Activated CD4-positive, alpha-beta T cell treated with anti-CD3 and anti-CD28 coated beads for 48 hours (primary cell): ENCODE measurements at places on chromosomes 1 and 21.

DNA sequence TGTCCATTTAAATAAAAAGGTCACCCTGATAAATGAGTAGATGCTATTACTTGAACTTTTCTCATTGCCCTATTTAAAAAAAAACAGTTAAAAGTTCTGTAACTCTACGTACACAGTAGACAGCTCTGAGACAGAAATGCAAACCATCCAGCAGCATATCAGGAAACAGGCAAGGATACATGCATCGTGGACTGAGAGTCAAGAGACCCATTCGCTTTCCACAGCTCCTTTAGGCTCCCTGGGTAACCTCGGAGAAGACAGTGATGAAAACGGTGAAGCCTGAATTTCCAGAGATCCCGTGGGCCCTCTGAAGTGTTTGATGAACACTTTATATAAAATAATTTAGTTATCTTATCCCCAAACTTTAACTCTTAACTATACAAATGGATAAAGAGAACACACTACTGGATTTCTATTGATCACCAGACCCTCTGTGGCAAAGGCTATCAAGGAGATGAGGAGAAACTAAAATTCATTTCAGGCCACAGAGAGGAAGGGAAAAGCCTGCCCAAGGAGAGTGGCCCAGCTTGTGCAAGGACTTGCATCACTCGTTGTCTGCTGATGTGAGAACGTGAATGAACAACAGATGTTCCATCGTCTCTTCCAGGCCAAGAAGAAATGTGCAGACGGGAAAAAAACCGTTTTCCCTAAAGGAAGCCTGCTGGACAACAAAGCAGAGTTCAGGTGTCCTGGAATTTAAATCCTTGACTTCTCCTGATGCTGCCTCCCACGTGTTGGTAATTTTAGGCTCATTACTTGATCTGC lies 131.0 kb downstream of the TGFBR3 start:
- DNase-seq: no peak

- no peak for DNase-seq
Measured at GRCh38 chr1:184734980-184735379, 19.7 kb downstream of the EDEM3 start.

- no peak for DNase-seq
Measured at GRCh38 chr1:78142736-78143135, 97.0 kb downstream of the GIPC2 start.

- no peak for DNase-seq
Measured at GRCh38 chr1:27719286-27720251, 6.2 kb upstream of the FAM76A start.

DNA sequence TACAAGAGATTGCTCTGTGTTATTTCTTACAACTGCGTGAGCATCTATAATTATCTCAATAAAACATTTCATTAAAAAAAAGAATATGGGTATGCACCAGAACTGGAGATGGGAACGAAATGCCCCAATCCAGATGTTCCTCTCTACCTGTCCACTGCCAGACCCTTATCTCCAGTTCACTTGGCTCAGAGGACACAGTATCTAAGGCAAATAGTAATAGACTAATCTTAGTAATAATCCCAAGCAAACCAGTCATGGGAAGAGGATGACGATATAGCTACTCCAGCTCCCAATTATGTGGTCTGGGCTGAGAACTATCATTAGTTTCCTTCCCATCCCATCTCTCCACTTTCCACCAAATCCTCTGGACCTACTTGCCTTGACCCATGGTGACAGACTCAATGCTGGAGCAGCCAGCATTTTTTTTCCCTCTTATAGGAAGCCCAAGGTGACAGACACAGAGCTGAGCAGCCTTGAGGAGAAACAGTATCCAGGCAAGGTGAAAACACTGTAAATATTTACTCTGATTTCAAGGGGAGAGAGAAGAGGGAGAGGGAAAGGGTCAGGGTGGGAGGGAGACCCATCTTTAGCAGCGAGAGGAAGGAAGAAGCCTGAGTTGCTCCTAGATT lies 28.7 kb downstream of the DDX20 start:
- no peak for DNase-seq

DNA sequence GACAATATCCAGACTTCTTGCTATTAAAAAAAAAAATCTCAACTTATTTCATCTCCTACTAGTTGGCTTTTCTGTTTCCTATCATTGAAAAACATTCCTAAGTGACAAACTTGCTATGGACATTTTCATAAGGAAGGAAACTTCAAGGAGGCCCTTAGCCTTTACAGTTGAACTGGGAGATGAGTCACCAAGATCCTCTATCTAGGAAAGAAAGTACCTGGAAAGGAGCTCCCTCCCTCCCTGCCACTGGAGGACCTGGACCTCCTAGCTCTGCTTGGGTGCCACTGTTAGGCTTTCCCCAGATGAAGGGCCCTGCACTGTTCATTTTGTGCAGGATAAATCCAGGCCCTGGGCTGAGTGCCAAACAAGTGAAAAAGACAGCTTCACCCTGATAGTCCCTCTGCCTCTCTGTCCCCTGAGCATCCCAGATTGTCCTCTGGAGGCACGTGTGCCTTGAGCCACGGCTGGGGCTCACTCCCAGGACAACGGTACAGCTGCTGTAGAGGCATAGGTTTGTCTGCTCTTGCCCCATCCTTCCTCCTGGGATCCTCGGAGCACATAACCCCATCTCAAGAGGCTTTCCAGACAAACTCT lies 40.2 kb upstream of the SOX13 start:
- DNase-seq: no peak

- DNase-seq: no peak
Measured at GRCh38 chr1:111733992-111734341, 5.2 kb downstream of the INKA2 start.

- DNase-seq: no peak
Measured at GRCh38 chr21:39674801-39675200, 62.1 kb downstream of the B3GALT5 start.

- no peak for DNase-seq
Measured at GRCh38 chr21:28883931-28884330, 108.7 kb downstream of the LTN1 start.

- peak; percentile 45 for DNase-seq
Measured at GRCh38 chr1:9671377-9672140, 20.0 kb downstream of the PIK3CD start.

DNA sequence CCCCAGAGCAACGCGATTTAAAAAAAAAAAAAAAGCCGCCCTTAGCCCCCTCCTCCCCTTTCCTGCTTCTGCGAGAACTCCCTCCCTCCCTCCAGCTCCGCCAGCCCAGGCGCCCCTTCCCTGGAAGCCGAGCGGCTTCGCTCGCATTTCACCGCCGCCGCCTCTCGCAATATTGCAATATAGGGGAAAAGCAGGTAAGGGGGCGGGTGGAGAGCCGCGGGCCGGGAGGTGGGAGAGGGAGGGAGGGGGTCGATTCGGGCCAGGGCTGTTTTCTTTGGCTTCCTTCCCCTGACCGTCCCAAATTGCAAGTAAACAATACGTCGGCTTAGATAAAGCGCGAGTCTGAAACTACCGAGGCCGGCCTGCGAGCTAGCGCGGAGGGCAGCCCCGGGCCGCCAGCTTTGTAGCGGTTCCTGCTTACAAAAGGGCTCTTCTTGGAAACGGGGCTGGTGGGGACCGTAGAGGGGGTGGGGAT lies 408 bp downstream of the LMO4 start:
- peak; percentile 52 for DNase-seq

DNA sequence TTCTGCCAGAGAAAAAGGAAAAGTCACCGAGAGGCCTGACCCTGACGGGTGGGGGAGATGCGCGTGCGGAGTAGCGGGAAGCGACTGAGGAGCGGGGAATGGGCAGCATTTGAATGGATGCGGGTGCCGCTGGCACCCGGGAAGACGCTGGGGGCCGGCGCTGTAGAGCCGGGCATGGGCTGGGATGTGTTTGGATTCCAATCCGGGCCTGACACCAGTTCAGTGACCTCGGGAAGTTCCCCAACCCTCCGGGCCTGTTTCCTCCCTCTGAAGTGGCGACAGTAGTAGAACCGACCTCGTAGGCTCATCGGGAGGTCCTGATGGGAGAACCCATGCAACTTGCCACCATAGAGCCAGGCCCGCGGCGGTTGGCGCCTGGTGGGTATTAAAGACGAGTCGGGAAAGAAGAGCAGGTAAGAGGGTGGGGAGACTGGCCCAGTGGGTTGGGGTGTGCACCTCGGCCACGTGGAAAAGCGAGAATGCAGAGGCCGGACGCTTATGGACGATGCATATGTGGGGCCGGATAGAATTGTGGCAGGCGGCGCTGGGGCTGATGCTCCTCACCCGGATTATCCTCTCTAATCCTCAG lies 642 bp upstream of the SLC16A1 start:
- DNase-seq: peak; percentile 55

- DNase-seq: no peak
Measured at GRCh38 chr1:6638226-6638625, 13.6 kb downstream of the THAP3 start.

DNA sequence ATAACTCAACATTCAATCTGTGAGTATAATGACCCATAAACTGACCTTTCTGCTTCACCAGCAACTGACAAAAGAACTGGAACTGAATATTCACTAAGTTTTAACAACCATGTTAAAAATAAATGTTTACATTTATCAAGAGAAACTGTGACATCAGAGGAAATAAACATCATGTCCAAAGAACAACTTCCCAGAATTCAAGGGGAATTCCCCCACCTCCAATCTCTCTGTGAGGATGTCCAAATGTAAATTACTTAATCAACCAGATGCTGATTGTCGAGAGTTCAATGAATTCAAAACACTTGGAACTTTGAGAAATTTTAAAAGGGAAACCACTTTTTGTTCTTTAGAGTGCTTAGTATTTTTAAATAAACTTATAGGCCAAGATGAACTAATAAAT lies 365.6 kb upstream of the ADGRL2 start:
- DNase-seq: no peak

DNA sequence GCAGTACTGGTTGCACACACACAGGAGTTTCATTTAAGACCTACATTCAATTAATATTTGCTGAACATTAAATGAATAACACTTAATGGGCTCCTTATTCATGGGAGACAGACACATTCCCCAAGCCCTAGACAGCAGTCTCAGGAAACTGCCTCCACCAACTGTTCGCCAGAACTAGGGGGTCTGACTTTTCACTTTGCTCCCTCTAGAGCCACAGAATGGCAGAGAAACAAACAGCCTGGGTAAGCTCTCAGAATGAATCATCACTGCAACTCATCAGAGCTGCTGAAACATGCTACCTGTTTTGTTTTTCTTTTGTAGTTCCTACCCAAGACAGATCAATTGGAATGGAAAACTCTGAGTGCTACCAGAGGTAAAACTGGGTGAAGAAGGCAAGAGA lies 31.7 kb downstream of the ELK4 start:
- DNase-seq: peak; percentile 21

GRCh38 chr1:78441921-78442320 lies 48.9 kb upstream of the PTGFR start:
- DNase-seq: no peak

DNA sequence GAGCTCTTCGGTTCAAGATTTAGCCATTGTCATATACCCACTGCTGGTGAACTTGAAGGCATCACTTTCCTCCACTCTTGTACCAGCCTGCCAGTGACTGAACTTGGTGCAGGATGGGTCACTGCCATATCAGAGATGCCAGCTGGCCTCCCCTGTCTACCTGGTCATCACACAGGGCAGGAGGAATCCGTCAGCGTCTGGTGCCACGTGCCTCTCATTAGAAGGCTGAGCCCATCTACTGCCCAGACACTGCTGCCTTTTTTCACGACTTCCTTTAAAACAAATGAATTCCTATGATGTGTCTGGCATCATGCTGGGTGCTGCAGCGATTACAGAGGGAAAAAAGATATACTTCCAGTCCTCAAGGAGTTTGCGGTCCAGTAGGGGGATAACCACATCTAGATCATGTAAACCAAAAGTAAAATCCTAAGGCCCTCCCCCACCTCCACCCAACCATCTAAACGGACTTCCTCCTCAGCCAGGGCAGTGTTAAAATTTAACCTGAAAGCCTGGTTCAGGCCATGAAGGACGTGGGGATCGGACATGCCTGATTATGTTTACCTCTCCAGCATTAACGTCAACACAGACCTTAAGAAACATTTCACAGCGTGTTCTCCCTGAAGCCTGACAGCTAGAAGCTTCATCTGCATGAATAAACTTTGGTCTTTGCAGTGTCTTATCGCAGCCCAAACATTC lies 29.2 kb upstream of the PDE9A start:
- DNase-seq: no peak

GRCh38 chr1:202124142-202124541 lies 1.4 kb downstream of the GPR37L1 start:
- DNase-seq: no peak

DNA sequence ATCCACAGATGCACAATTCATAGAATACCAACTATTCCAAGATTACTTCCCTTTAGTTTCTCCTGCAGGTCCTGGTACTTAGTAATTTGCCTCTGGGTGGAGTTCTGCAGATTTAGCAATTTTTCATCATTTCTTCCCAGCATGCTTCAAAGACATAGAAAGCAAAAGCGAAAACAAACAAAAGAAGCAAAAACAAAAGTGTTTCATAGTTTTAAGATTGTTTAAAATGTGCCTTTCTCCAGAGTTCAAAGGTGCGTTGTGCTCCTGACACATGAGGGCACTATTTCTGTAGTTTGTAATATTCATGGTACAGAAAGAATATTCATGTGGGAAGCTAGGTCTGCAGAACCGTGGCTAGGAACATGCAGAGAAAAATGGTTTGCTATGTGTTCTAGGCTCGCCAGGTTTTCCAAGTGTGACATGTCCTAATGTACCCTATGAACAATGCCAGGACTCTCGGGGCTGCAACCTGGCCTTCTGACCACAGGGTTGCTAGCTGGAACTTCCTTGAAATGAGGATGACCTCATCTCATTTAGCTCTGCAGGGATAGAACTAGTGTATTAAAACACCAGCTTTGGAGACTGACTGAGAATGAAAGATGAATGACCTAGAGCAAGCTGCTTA lies 30.0 kb upstream of the RCSD1 start:
- DNase-seq: peak; percentile 44

DNA sequence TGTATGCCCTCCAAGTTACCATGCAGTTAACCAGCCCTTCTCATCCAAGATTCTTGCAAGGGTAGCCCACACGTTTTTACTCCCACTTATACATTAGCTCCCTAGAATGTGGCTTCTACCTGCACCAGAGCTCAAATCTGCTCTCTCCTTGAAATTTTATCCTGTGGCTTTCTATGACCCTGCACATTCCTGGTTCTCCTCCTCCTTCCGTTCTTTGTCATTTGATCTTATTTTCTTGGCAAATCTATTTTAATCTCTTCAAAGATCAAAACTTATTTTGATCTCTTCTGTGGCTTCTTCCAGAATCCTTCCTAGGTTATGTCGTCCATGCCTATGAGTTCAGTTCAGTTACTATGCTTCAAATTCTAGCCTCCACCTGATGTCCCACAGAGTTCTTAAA lies 115.6 kb upstream of the GUCA2B start:
- DNase-seq: no peak

GRCh38 chr21:25307489-25307888 lies 299.8 kb downstream of the MRPL39 start:
- DNase-seq: no peak

- DNase-seq: peak; percentile 45
Measured at GRCh38 chr21:44013380-44014088, 1.4 kb downstream of the TRAPPC10 start.

DNA sequence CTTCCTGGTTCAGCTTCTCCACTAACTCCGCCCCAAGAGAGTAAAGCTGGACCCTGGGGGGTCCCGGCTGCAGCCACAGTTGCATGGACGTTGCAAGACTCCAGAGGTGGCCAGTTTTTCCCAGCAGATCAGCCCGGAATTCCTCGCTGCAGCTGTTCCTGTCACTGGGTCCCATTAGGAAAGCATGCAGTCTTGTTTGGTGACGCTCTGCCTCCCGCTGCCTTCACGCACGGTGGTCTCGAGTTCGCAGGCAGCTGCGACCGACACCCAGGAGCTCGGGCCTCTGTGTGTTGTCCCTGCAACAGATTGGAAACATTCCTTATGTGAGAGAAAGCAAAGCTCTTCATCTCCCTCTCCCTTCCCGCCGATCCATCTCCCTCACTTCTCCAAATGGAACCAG lies 162.8 kb downstream of the PRDM16 start:
- no peak for DNase-seq

GRCh38 chr1:3495776-3496745 lies 41.6 kb downstream of the ARHGEF16 start:
- DNase-seq: no peak
